ENCODE measurements at places on chromosomes 11 and 22. TPM values are rescaled to one million over a fixed set of nuclear protein-coding genes. Genes with fewer than 3 reads are reported as not detected.

Gene CRYBA4
- total RNA-seq: 1.6 TPM

Gene BATF2
- total RNA-seq: not detected

GRCh38 chr11:16678466-16679116 lies 59.9 kb upstream of the C11orf58 start:
- no peaks in the 10 kb centered on the region for H3K36me3 ChIP-seq
- H3K27me3 ChIP-seq: no peaks in the 10 kb centered on the region
- no peaks in the 10 kb centered on the region for H3K4me1 ChIP-seq
- no peak overlapping the region for H3K27ac ChIP-seq
- no peak overlapping the region for H3K4me3 ChIP-seq

GRCh38 chr11:70808686-70809375 lies 410.5 kb downstream of the CTTN start:
- no peaks in the 10 kb centered on the region for H3K4me1 ChIP-seq
- no peak overlapping the region for H3K27ac ChIP-seq
- no peaks in the 10 kb centered on the region for H3K27me3 ChIP-seq
- H3K36me3 ChIP-seq: no peaks in the 10 kb centered on the region
- no peak overlapping the region for H3K4me3 ChIP-seq

GRCh38 chr11:61554172-61554988 lies 26.5 kb downstream of the SYT7 start:
- H3K36me3 ChIP-seq: no peaks in the 10 kb centered on the region
- H3K4me3 ChIP-seq: no peak overlapping the region
- H3K4me1 ChIP-seq: peaks cover 26% of the 10 kb centered on the region

GRCh38 chr11:47724041-47724729 lies 9.0 kb upstream of the AGBL2 start:
- peaks cover 30% of the 10 kb centered on the region for H3K36me3 ChIP-seq
- no peak overlapping the region for H3K4me3 ChIP-seq
- no peaks in the 10 kb centered on the region for H3K4me1 ChIP-seq
- H3K27me3 ChIP-seq: no peaks in the 10 kb centered on the region
